ENCODE measurements at places on chromosomes 13 and 19.

GRCh38 chr13:75226733-75227435, 255.1 kb downstream of the TBC1D4 start:
- DNase-seq, result no peak

DNA sequence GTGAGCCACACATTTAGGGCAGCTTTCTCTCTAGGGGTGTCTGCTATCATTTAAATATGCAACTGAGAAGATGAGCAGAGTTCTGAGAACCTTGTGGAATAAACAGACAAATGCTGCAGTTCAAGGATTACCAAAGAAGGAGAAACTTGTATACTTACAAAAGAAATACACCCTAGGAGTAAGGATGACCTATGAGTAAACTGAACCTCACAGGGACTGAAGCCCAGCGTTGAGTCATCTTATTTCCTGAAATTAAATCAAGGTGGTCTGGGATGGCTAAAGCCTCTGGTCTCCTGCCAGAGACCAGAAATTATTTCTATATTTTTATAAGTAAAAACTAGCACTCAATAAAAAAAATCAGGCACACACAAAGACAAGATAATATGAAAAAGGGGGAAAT, 40.1 kb downstream of the FAM216B start:
- no peak for DNase-seq

- DNase-seq, result no peak
These were observed 19.0 kb downstream of the ZNF790 start for GRCh38 chr19:36819130-36819630.

GRCh38 chr13:40540328-40541044, 126.0 kb downstream of the FOXO1 start:
- no peak for DNase-seq

- DNase-seq, result peak; percentile 62
These were observed 1.4 kb upstream of the ZMYM5 start for GRCh38 chr13:19864746-19865309.

DNA sequence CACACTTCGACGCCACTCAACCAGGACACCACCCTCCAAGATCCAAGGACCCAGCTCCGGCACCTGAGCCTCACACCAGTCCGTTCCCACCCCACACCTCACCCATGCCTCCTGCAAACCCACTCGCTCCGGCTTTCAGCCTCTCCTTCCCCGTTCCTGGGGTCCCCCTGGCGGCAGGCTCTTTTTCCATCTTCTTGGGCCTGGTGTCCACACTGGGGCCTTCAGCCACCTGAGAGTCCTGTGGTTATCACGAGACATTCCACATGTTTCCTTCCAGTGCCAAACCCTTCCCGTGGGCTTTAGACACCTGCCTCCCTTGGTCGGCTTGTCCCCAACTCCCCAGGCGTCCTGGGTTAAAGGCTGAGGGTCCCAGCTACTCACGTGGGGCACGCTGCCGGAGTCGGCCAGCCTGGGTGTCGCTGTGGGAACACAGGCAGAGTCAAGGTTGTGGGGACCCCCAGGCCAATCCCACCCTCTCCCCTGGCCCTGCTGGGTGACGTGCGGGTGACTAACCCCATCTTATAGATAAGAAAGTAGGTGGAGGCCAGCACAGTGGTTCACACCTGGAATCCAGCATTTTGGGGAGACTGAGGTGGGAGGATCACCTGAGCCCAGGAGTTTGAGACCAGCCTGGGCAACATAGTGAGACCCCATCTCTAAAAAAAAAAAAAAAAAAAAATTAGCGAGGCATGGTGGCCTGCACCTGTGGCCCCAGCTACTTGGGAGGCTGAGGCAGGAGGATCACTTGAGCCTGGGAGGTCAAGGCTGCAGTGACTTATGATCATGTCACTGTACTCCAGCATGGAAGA, 1.9 kb downstream of the JSRP1 start:
- DNase-seq, result no peak

DNA sequence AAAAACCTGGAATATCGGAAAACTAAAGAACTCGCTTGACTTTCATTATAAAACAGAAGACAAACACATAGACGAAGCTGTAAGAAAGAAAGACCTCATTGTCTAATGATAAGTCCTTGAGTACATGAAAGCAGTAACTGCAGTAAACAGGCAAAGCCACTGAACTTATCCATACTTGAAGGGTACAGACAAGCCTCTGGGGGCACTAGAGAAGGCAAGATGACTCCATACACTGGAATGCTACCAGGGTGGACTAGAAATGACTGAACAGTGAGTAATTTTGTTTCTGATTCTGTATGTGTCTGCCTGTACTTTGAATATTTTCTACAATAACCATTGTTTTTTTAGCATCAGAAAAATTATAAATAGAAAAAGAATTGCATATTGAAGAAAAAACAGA, 507.9 kb downstream of the UQCRFS1 start:
- DNase-seq, result no peak

- DNase-seq, result no peak
These were observed 227.8 kb downstream of the LACC1 start for GRCh38 chr13:44107357-44108121.

DNA sequence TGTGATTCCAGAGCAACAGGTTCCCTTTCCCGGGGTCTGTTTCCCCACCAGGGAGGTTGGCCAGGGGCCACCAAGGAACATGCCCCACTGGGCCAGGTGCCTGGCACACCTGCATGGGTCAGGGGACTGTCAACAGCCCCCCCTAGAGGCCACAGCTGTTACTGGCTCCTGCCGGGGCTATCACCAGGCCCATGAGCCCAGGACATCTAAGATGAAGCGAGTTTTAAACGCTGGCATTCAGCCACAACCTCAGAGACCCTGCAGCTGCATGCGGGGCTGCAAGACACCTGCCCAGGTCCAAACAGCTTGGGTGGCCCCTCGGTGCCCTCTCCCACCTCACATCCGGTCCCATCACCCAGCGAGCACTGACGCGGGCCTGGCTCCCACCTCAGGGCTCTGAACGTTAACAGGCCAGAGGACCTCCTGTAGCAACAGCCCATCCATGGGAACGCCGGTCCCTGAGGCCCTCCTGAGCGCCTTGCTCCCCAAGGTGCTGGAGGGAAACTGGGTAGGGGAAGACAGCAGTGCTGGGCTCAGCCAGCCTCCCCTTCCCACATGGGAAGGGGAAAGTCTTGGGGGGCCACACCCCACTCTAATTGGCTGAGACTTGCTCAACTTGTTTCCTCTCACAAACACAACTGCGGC, 12.0 kb downstream of the KHSRP start:
- DNase-seq, result no peak

DNA sequence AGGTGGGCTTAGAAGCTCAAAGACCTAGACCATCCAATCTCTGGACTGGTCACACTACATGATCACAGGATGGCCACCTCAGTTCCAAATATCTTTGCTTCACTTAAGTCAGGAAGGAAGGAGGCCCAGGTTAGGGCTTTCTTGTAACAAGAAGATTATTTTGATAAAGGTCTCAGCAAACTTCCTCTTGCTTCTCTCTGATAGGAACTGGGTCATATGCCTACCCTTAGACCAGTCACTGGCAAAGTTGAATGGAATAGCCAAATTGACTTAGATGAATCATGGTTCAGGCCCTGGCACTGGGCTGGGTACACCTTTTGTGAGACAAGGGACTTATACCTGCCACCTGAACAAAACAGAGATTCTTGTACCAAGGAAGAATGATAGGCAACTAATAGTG, 11.0 kb downstream of the FRY start:
- DNase-seq, result no peak

DNA sequence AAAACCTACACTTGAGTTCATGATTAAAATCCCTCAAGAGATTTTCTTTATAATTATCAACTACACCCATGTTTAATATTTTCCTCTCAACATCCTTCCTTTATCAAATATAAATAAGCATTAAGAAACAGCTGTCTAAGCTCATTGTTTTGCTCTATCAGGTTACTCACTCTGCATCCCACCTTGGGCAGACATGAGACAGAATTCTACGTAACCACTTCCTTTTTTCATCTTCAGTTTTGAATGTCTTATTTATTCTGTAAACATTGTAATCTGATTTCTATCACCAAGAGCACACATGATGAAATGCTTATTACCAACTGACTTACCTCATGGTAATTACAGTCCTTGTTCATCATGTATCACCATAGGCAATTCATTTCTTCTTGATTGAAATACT, 1256.6 kb upstream of the ATXN8OS start:
- no peak for DNase-seq

DNA sequence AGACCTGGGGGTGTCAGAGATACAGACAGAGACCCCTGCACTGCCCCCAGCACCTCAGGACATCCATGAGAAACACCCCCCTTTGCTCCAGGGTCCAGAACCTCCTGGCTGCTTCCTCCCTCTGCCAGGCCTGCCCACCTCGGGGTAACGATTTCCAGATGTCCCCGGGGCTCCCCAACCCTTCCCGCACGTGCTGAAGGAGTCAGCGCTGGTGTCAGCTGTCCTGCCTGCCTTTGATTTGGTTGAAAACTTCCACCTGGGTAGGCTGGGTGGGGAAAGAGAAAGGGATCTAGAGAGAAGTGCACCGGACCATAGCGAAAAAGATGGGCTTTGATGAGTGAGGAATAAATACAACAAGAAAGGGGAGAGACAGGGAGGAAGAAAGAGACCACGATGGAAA, 1.5 kb upstream of the CGB7 start:
- DNase-seq, result no peak

DNA sequence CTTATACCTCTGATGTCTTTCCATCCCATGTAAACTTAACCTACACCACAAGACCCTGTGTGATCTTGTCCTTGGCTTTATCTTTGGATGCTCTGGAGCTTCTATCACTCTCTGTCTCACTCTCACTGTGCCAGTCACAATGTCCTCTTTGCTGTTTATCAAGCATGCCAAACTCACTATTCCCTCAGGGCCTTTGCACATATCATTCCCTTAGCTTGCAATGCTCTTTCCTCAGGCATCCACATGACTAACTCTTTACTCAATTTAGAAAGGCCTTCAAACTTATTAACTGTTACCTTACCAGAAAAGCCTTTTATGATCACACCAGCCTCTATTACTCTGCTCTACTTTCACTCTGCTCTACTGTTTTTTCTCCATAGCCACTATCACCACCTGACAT, 354.1 kb downstream of the RFC3 start:
- DNase-seq, result no peak

DNA sequence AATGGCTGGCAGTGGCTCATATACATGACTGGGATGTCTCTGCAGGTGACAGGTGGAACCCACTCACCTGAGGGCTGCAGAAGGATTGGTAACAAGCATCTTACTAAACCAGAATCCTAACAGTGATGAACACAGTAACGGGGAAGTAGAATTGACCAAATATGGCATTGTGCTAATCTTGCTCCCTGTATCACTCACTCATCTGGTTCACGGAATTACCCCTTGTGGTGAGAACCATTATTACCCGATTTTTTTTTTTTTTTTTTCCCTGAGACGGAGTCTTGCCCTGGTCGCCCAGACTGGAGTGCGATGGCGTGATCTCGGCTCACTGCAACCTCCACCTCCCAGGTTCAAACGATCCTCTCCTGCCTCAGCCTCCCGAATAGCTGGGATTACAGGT, 69.5 kb downstream of the PTPRS start:
- DNase-seq, result no peak

- no peak for DNase-seq
These were observed 10.5 kb downstream of the SIRT2 start for GRCh38 chr19:38888876-38889275.

- no peak for DNase-seq
These were observed 187.5 kb upstream of the GPC6 start for GRCh38 chr13:93039131-93039530.

- no peak for DNase-seq
These were observed 543.7 kb downstream of the EFNB2 start for GRCh38 chr13:105991622-105992277.

GRCh38 chr19:17309198-17309964, at the start of gene DDA1:
TSS of gene DDA1 (plus strand) at chr19:17309563. CDS start at chr19:17309655, 92 bp downstream.
- peak; percentile 100 for DNase-seq

- no peak for DNase-seq
These were observed 172.5 kb downstream of the FLT1 start for GRCh38 chr13:28322256-28322905.
